ENCODE measurements at places on chromosomes 4 and X.
A peak's percentile ranks its signal among the peaks of the same experiment; 100 is the strongest.

DNA sequence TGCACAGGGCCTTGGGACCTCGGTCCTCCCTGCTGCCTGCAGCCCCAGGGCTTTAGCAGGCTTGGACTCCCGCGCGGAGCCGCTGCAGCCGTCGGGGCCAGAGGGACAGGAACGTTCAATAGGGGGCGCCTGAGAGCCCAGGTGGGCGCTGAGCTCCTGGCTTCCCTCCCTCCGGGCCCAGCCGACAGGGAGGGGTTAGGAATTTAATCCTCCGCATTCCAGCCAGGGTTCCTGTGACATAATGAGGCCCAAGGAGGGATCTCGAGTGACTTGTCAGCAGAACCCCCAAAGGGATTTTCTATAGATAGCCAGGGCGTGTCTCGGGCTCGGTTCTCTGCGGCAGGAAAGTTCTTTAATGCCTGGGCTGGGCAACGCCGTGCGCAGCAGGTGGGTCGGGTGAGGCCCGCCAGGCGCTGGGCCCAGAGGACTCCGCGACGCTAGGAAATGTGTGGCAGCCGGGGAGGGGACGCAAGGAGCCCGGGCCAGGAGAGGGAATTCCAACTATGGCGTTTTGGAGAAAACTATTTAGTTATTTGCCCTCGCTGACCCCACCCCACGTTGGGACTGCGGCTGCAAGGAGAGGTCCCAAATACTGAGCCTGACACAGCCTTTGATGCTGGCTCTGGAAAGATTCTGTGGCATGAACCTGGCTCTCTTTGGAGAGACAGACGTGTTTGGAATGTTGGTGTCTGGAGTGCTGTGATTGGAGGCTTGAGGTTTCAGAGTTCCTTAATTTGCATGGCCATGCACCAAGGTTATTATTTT is 285.2 kb upstream of the GATB start:
- DNase-seq, result peak; percentile 83

DNA sequence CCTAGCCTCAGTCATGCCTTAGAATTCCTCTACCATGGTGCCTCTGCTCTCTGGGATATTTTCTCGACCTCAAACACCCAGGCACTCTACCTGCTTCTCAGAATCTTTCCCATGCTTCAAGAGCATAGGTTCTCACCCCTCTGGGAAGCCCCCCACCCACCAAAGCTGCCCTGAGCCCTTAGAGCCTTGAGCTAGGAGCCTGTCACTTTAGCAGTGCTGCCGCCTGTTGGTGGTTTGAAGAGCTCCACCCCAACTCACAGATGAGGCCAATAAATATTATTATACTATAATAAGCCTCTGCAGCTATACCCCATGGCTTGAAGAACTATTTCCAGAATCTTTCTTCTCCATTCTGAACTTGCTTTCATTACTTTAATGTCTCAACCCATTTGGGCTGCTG is 109.7 kb downstream of the RTL5 start:
- DNase-seq, result no peak

- no peak for DNase-seq
These were observed 39.8 kb downstream of the VCX3B start for GRCh38 chrX:8504451-8504850.

- DNase-seq, result no peak
These were observed 135.7 kb downstream of the QDPR start for GRCh38 chr4:17376205-17376604.

DNA sequence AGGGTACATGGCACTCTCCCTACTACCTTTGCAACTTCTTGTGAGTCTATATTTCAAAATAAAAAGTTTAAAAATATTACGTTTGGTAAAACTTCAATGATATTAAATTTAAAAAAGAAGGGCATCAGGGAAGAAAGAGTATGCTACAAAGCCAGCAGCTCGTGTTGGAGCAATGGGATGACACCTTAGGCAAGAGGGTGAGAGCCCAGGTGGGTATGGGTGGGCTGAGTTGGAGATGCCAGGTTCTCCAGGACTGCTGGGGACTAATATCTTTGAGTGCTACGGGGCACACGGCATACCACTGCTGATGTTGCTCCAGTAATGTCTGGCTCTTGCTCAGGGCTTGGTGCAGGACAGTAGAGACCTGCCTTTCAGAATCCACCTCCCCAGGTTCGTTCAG is 132.4 kb downstream of the EVC2 start:
- no peak for DNase-seq
